Activated CD8-positive, alpha-beta memory T cell treated with anti-CD3 and anti-CD28 coated beads, Interleukin-2, amount 10 ng/mL, durations not matched to agents 7 days and 5 days (primary cell): ENCODE measurements at places on chromosomes 6 and 20. TPM values are rescaled to one million over a fixed set of nuclear protein-coding genes. Genes with fewer than 3 reads are reported as not detected.

The FAM83C gene
- total RNA-seq: not detected

The MANEA gene
- total RNA-seq: 23.3 TPM

DNA sequence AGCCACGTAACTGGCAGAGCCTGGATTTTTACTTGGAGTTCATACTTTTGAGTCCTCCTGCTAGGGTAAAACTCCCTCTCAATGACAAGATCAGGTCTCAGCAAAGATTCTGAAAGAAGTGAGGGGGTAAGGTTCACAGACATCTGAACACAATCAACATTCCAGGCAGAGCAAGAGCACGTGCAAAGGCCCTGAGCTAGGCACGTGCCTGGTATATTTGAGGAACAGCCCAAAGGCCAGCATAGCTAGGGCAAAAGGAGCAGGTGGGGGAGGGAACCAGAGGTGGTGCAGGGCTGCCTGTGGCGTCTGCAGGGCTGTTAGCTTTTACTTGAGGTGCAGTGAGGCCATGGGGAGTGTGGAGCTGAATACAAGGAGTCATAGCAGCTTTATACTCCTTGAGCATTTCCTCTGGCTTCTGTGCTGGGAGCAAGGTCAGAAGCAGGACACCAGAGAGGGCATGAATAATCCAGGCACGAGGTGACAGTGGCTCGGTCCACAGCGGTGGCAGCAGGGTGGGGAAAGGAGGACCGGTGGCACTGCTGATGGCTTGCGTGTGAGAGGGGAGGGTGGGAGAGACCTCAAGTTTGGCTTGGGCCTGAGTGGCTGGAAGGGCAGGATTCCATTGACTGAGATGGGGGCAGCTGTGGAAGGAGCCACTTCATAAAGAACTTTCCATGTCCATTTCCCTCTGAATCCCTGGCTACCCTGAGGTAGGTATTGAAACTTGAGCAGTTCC, 57.0 kb downstream of the DLGAP4 start:
- DNase-seq: no peak

GRCh38 chr6:142462260-142462659, 160.5 kb downstream of the ADGRG6 start:
- DNase-seq: no peak

DNA sequence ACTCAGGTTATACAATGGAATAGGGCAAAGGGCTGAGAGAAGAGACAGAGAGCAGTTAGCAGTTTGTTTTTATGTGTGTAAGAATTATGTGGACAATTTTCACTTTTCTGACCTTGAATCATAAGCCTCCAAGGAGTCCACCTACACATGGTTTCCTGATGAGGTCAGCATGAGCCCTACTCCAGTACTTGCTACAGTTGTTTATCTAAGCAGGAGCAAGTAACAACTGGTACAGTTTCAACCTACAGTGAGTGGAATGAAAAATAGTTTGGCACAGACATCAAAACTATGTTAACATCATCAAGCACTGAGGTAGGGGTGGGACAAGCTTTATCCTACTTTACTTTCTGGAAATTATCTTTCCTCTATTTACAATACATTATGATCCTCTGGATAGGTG, 426.7 kb upstream of the ID4 start:
- DNase-seq: no peak

- no peak for DNase-seq
Observed at GRCh38 chr20:22611636-22612035, 27.3 kb upstream of the FOXA2 start.

GRCh38 chr6:34154668-34155447, 9.0 kb upstream of the GRM4 start:
- DNase-seq: peak; percentile 67

DNA sequence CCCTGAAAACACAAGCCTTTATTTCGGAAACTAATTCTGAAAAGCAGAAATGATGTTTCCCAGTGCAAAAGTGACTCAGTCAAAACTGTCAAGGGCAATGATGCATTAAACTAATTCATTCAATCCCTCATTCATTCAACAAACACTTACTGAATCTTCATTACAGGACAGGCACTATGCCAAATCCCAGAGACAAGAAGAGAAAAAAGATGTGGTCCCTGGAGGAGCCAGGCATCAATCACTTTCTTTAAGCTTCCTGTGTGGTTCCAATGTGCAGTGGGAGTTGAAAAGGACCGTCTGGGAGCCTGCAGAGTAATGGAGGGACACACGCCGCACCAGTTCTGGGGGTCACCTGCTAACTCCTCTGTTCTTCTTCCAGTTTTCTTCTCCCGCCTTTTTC, 113.1 kb downstream of the MBOAT1 start:
- no peak for DNase-seq
